ENCODE measurements at places on chromosomes 12 and 14. TPM values are rescaled to one million over a fixed set of nuclear protein-coding genes. Genes with fewer than 3 reads are reported as not detected.

RNASE8 gene
- total RNA-seq, result not detected

NRXN3 gene
- 0.63 TPM for total RNA-seq

KDM5A gene
- 41.7 TPM for total RNA-seq

DPPA3 gene
- not detected for total RNA-seq

GLIPR1L1 gene
- not detected for total RNA-seq

SPIC gene
- not detected for total RNA-seq

CLEC9A gene
- not detected for total RNA-seq

CNTN1 gene
- total RNA-seq, result 33.2 TPM

ETNK1 gene
- total RNA-seq, result 15.6 TPM

LPAR5 gene
- 16.6 TPM for total RNA-seq

CEBPE gene
- not detected for total RNA-seq

RPGRIP1 gene
- total RNA-seq, result not detected

YEATS4 gene
- 40.9 TPM for total RNA-seq

GAS2L3 gene
- 5.7 TPM for total RNA-seq

ZNF891 gene
- 0.42 TPM for total RNA-seq

DEPDC4 gene
- 3.1 TPM for total RNA-seq

SLCO1B3 gene
- total RNA-seq, result not detected

LBHD2 gene
- not detected for total RNA-seq

NID2 gene
- 3.4 TPM for total RNA-seq

CCER1 gene
- not detected for total RNA-seq

CYP27B1 gene
- 10.4 TPM for total RNA-seq

KRT79 gene
- not detected for total RNA-seq

LRRC10 gene
- total RNA-seq, result not detected

NDRG2 gene
- 32.5 TPM for total RNA-seq

NPFF gene
- not detected for total RNA-seq

PRIMA1 gene
- 0.07 TPM for total RNA-seq

DIO2 gene
- not detected for total RNA-seq

IGF1 gene
- total RNA-seq, result not detected

ANO6 gene
- 26.4 TPM for total RNA-seq

SALL2 gene
- 2.6 TPM for total RNA-seq

CLEC6A gene
- not detected for total RNA-seq

CLEC2A gene
- total RNA-seq, result not detected

C12orf60 gene
- total RNA-seq, result 2.3 TPM

BMP4 gene
- 1.3 TPM for total RNA-seq

ACSS3 gene
- not detected for total RNA-seq

RASAL1 gene
- total RNA-seq, result 1.1 TPM

MLH3 gene
- 8.3 TPM for total RNA-seq

SERPINA3 gene
- 3.5 TPM for total RNA-seq

All from airway epithelial cell (primary cell).